ENCODE measurements at places on chromosomes 12 and 14.

DNA sequence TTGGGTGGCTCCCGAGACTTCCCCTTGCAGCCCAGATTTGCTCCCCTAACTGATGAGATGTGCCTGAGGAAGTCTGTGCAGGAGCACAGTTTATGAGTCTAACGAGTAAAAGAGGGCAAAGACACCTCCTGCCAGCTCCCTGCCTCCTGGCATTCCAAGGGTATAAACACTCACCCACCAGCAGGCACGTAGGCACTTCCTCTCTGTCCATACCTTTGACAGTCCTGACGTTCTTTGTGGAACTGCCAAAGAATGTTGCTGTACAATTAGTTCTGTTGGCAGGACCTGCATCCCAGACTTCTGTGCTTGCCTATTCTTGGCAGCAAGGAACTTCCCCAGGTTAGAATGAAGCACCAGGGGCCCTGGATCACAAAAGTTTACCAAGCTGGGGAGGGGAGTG, 889.3 kb downstream of the BCL11B start:
- no peak for DNase-seq

- DNase-seq, result no peak
These were observed 89.3 kb downstream of the KCNC2 start for GRCh38 chr12:75120311-75120711.

- DNase-seq, result no peak
These were observed 145.8 kb downstream of the GRIN2B start for GRCh38 chr12:13835652-13836051.

GRCh38 chr12:110940933-110941332, 20.6 kb upstream of the MYL2 start:
- no peak for DNase-seq

GRCh38 chr14:69612014-69612782, 802 bp downstream of the SUSD6 start:
- no peak for DNase-seq

DNA sequence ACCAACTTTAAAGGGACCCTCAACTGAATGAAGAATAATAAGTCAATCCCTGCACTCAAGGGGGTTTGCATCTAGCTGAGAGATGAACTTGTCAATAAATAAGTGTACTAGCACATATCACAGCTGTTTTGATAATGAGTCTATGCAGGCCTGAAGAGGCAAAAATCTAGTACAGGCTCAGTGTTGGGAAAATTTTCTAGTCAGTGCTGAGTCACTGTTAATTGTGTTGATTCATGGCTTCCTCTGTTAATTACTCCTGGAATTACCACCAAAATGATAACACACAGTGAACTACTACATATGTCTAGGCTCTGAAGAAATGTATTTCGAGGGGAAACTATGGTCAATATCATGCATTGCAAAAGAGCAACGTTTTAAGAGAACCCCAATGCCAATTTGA, 18.9 kb downstream of the SNRPF start:
- no peak for DNase-seq

DNA sequence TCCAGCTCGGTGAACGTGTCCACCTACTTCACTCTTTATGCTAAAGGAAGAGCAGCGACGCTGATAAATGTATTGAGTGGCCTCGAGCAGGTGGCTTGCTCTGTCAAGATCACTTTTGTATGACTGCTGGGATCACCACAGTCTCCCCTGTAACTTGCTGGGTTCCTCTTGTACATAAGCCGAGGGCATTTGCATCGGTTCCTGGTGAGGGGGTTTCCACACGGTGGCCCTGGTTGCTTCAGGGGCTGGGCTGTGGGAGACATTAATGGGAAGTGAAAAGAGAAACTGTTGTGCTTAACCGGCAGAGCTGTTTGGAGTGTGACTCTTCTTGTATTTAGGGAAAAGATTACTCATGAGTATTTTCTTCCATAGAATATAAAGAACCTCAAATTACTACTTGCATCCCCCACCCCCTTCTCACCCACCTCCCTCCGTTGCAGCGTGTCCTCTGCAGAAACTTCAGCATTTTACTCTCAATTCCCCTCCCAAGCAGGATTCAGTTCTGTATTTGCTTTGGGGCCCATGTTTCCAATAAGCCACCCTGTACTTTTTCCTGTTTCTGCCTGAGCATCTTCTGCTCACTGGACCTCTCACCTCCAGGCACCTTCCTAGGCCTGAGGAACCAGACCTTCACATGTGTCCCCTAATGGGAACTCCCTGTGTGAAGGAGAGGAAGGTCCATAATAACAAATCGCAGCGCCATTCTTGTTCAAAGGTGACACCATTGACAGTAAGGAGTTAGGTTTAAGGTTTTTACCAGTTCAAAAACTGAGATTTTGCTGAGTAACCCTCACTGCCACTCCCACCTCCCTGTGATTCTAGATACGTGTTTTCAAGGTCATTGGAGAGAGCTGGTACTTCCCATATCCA, 187.0 kb downstream of the ETV6 start:
- peak; percentile 50 for DNase-seq

- no peak for DNase-seq
These were observed 85.9 kb upstream of the REP15 start for GRCh38 chr12:27610374-27610773.

- no peak for DNase-seq
These were observed 55.3 kb upstream of the ATF1 start for GRCh38 chr12:50708631-50709030.

DNA sequence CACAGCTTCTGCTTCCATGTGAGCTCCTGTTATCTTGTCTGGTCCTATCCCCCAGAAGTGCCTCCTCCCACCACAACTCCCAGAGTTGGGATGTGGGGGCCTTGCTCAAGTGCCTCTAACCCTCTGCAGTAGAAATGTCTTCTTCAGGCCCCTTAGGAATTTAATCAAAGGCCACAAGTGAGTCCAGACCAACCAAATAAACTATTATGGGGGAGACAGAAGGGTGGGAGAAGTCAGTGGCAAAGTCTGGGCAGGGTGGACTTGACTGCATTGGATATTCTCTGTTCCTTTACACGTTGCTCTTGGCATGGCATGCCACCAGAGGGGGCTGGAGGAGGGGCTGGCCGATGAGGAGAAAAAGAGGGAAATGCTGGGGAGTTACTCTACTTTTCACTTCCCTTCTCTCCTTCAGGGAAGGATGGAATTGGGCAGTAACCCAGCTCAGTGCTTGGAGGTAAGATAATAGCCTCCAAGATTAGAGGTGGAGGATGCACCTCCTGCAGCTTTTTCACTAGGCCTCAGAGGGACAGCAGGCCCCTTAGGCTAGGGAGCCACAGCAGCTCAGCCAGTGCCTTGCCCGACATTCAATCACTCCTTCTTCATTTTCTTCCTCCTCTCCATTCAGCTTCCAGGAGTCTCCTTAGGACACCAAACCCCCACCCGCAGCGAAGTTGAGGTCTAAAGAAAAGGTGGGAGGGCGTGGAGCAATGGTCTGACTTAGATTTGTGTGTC, 1.2 kb upstream of the AP1G2 start:
- DNase-seq, result no peak

- DNase-seq, result no peak
These were observed 45.5 kb downstream of the PRIMA1 start for GRCh38 chr14:93742761-93743160.

DNA sequence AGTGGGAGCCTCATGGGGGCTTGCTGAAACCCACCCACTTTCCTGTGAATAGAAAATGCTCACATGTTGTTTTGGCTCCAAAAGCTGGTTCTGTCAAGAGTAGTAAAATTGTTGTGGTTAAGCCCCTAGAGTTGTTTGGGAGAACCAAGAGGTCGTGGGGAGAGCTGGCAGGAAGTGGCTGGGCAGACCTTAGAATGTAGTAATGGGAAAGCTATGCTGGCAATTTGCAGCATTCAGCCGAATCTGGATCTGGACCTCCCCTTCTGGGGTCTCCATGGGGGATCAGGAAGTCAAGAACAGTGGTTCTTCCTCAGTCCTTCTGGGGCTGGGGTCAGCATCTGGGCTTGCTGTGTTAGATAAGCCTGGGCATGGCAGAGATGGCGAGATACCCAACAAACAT, 150.6 kb upstream of the TBX3 start:
- DNase-seq, result no peak

DNA sequence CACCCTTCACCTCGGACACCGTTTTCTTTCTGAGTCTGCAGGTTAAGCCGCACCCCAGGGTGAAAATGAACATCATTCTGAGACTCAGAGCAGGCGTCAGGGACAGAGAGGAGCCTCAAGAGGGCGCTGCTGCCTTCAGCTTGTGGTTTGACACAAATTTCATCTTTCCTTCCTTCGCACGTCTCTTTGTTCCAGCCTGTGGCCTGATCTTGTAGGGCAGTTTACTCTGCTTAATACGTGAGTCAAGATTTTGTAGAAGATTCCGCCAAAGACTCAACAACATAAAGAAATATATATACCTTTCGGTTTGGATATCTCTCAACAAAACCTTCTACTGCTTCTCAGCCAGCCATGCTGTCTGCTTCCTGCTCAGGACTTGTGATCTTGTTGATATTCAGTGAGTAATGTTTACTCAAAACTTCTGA, 329.3 kb upstream of the OR4E1 start:
- peak; percentile 69 for DNase-seq

GRCh38 chr14:87461704-87462103, 531.3 kb downstream of the GALC start:
- DNase-seq, result no peak

DNA sequence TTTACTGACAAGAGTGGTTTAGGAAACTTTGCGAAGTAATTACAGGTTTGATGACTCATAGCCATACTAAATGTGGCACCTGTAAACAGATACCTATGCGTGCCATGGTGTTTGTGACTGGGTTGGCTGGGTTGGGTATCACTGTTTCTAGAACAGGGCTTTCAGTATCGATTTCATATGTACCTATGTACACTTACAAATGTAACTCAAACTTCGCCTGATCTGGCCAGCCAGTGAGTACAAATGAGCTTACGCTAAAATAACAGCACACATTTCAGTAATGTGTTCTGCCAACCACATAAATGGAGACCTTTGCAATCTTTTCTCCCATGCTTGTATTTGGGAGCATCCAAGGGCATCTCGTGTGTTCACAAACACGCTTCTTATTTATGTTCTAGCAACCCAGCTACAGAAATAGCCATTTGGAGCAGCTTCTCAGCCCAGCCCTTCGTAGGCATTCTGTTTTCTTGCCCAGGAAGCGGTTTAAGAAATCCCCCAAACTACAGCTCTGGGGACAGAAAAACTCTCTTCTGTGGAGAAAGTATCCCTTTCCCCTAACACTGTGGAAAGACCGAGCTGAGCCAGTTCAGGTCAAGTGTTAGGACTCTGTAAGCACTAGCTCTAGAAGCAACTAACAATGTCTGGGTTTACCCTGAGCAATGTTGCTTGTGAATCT, 42.3 kb upstream of the MDM1 start:
- peak; percentile 9 for DNase-seq

DNA sequence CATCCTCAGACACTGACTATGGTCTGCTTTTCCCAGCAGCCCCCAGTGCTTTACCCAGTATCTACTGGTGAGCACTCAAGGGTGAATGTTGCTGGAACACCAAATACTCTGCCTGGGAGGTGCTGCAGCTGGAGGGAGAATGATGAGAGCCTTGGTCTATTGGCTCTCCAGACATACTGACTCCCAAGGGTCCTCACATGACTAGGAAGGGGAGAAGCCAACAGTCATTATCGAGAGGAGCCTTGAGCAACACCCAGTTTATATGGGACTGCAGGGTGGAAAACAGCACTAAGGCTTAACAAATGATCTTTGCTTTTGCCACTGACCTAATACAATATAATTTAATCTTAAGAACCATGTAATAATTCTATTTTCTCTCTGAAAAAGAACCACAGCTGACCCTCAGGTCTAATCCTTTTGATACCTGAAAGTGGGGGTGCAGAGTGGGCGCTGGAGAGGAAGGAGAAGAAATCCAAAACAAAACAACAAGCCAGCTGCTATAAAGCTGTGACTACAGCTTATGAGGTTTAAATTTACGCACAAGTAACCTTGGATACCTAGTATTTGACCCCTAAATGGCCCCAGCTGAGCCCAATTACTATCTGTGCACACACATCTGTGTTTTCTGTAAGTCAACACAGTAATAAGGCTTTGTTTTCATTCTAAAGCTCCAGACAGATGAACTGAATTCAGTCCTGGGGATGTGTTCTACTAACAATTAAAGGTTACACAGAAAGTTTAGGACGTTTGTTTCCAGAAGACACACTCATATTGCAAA, 107.8 kb upstream of the GRIP1 start:
- DNase-seq, result no peak

- DNase-seq, result no peak
These were observed 185.6 kb downstream of the ZFP36L1 start for GRCh38 chr14:68607081-68607866.

- DNase-seq, result peak; percentile 33
These were observed at the start of gene IRAK3 for GRCh38 chr12:66188584-66189485. Gene IRAK3, plus strand, starts transcription at chr12:66189214. Its CDS starts 86 bp downstream, at chr12:66189300.

DNA sequence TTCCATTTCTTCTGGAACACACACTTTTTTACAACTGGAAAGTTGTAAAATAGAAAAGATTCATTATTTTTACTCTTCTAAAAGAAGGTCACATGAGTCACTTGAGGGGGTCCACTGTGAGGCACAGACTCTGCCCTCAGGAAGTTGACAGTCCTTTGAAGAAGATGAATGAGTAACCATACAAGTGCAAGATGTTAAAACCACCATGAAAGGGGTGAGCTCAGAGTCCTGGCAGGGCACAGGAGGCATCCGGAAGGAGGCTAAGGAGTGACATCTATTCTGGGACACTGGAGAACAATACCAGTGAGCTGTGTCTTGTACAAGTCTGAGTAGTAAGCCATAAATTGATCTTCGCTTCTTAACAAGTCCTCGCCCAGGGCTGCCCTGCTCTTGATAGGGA, 126.0 kb upstream of the FRMD6 start:
- DNase-seq, result no peak

DNA sequence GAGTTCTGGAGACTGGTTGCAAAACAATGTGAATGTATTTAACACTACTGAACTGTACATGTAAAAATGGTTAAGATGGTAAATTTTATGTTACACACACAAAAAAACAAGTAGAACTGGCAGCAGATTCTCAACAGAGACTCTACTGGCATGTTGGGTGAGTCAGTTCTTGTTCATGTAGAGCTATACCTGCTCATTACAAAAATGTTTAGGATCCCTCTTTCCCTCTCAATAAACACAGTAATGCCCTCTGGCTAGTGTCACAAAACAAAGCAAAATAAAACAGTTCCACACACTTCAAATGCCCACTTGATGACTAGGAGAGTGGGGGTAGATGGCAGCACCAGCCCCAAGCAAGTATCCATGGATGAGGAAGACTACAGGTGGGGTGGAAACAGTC, 13.7 kb upstream of the ZNF740 start:
- DNase-seq, result no peak

DNA sequence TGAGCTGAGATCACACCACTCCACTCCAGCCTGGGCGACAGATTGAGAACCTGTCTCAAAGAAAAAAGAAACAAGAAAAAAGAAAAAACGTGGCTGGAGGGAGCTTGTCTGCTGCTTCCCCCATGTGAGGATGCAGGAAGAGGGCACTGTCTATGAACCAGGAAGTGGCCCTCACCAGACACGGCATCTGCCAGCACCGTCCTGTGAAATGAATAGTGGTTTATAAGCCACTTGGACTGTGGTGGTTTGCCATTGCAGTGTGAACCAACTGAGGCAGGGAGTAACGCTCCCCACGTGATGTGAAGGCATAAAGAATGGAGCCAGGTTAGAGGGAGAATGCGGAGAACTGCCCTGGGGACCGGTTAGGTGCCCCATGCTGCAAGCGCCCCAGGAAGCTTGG, 4.5 kb upstream of the BRF1 start:
- no peak for DNase-seq

- no peak for DNase-seq
These were observed 5.9 kb downstream of the DGLUCY start for GRCh38 chr14:91119556-91120311.
